ENCODE measurements at places on chromosomes 16 and 17. TPM values are rescaled to one million over a fixed set of nuclear protein-coding genes. Genes with fewer than 3 reads are reported as not detected.
A peak's percentile ranks its signal among the peaks of the same experiment; 100 is the strongest.

OR4D1 gene
- 4.6 TPM for total RNA-seq

DNA sequence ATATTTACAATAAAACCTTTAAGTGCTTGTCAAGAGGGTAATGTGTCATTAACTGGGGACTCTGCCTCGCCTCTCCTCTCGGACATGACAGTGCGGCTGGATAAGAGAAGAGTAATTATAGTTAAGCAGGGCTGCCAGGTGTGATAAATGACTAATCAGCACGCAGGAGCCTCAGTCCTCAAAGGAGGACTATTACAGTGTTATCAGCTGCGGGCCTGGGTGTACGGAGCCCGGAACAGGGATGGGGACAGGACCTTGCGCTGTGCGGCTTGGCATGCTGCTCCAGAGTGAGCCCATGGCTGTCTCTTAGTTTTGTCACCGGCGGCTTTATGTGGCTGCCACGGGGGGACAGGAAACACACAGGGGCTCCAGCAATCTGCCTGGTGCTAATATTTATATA lies 607.2 kb downstream of the MAF start:
- DNase-seq = no peak

DNA sequence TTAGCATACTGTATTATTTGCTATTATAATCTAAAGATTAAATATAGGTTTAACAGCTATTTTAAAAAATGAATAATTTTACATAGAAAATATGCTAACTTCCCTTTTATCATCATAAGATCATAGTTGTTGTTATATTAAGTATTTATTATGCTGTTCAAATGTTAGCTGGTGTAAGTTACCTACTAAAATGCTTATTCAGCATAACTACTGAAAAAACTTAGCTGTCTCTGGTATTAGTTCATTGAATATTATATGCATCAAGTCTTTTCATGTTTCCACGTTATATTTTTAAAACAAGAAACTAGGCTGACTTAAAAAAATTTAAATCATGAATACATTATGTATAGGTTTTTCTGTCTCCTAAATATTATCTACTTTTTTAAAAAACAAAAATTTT lies 62.6 kb downstream of the NETO2 start:
- no peak for DNase-seq

DNA sequence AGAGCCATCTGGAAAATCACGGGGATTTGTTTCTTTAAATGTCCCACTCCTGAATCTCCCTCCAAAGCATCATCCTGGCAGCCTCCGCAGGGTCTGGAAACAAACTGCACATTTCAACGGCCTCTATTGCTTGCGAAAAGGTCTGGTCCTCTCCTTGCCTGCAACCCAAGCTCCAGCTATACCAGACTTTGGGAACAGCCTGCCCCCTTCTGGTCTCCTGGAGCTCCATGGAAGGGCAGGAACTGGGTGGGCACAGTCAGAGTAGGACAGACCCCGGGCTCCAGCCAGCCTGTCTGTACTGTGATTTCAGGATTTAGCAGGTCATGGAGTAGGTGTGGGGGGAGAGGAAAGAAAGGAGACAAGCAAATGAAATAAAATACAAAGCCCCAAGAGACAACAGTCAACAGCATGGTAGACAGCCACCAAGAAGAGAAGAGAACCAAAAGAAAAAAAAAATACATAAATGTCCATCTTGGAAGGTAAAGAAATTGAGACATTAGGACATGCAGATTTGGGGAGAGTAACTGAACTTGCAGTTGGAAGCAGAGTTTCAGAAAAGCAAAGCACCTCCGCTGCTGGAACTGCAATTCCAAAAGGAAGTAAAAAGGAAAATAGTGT lies 2.7 kb downstream of the XYLT1 start:
- peak; percentile 89 for DNase-seq

TCAP gene
- total RNA-seq = 0.24 TPM

DNA sequence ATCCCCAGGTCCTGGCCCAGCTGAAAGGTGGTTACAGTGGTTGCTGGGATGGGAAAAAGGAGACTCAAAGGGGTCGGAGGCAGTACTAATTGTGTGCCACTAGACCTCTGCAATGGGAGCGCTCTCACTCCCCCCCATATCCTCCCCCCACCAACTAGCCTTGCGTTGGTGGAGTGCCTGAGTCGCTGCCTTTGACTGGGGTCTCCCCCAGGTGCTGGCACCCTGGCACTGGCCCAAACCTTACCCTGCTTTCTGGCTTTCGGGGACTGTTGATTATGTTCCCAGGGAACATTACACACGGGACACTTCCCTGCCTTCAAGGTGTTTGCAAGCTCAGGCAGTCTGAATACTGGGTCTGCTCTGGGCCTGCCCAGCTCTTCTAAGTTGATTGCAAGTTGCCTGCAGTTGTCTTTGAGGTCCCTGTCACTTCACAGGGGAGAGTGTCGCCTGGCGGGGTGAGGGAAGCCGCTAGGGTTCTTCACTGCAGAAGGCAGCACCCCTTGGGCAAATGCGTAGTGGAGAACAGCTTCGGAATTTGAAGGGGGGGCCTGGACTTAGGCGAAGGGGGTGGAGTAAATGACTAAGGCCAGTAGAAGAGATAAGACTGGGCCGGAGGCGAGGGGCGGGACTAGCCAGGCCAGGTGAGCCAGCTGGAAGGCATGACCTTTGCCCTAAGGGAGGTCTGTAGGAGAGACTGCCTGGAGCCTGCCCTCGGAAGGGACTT lies 98.0 kb downstream of the RAB11FIP4 start:
- no peak for DNase-seq

All from umbilical cord (tissue), 2 donors.